ENCODE measurements at places on chromosomes 3 and 15.

- no peak for DNase-seq
These were observed 130.6 kb downstream of the STAG1 start for GRCh38 chr3:136621628-136622027.

DNA sequence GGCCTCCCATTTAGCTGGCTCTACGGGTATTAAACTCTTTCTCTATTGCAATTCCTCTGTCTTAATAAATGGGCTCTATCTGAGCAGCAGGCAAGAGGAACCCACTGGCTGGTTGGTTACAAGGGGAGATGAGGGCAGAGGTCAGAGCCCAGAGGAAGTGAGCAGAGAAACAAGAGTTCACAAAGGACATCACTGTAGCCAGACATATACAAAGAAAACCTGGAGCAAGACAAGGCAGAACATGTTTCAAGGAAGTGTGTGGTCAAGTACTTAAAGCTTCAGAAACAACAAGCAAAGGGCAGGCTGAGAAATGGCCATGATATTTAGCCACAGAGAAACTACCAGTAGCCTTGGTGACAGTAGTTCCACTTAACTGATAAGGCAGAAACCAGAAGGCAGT lies 24.3 kb downstream of the SUSD5 start:
- no peak for DNase-seq

- DNase-seq = no peak
These were observed 366.7 kb downstream of the PTPRG start for GRCh38 chr3:61928039-61928438.

DNA sequence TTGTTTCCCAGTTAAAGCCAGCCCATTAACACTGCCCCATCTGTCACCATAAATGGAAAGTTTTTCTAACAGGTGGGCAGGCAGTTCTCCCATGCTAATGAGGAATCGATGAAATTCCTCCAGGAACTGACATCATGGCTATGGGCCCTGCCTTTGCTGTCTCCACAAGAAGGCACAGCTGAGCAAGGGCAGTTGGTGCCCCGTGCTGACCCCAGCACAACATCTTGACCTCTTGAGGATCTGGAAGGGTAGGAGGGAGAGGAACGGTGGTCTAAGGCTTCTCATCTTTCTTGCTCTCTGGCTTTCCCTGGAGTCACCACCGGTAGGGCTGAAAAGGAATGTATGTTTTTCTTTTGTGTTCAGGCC lies 46.7 kb downstream of the CHCHD6 start:
- DNase-seq = no peak

GRCh38 chr3:149657321-149657925 lies 402 bp downstream of the WWTR1 start:
- DNase-seq = no peak

DNA sequence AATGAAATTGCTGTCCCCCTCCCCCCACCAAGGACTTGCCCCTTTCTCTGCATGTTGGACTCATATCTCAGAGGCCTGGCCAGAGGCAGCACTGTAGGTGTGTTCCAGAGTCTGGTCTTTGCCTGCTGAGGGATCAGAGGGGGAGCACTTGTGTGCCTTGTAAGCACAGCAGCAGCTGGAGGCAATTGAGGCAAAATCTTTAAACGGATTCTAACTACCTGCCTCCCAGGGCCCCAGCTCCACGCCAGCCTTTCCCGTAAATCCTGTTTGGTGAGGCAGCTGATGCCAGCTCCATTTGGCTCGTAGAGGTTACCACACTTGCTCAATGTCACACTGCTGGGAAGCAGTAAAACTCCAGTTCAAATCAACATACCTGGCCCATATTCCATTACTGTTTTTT lies 2.3 kb upstream of the IDH2 start:
- no peak for DNase-seq

DNA sequence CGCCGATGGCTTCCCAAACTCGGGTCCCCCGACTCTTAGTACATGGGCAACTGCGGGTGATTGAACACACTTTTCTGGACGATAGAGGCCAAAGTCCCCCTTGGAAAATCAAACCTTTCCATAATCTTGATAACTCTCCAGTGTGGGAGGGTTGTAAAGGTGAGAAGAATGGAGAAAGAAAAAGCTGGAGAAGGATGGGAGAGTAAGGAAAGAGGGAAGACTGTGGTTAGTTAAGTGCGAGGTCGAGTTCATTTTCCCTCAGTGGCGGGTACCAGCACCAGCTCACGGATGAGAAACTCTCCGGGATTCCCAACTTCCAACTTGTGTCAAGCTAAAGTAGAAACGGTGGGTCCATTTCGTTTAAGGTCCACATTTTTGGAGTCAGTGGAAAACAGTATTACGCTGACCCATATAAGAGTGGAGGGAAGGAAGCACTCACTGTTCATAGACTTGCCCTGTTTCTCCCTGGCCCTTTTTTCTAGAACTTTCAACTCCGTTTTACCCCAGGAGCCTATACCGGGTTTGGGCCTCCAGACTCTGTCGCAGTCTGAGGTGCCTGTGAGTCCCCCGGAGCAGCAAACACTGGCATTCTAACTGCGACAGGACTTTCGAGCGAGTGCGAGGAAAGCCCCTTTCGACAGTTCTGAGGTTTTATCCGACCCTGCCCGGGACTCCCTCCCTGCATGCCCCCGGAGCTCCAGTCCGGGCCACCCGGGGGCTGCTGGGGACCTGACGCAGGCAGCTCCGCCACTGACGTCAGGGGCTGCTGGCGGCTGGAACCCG lies 14.8 kb downstream of the ZIC1 start:
- no peak for DNase-seq

- no peak for DNase-seq
These were observed 88.5 kb downstream of the FBLN2 start for GRCh38 chr3:13637311-13637891.

GRCh38 chr3:188792793-188793192 lies 379.0 kb upstream of the TPRG1 start:
- DNase-seq = no peak

- no peak for DNase-seq
These were observed 73.5 kb downstream of the EDEM1 start for GRCh38 chr3:5260992-5261501.

All from NCI-H460 (cell line).